SK-N-SH treated with all-trans-retinoic acid at 6 μM for 48 hours (cell line): ENCODE measurements at places on chromosomes 11 and 22.

GRCh38 chr11:78000193-78000592 lies 5.7 kb upstream of the INTS4 start:
- peak; percentile 97 for ATAC-seq

DNA sequence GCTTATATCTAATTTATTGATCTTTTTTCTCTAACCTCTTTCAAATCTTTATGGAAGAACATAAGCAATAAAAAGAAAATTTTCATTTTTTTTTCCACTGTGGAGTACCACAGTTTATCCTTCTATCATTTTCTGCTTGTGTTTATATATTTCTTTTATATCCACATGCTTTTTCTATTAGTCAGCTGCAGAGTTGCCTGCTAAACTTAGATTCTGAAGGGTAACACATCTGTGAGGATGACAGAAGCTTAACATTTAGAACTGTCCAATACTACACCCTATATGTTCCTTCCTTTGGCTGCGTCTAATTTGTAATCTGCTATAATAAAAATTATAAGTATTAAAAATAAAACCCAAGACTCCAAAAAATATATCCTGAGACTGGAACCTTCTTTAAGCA lies 20.8 kb downstream of the CCDC90B start:
- ATAC-seq = no peak

GRCh38 chr11:61575886-61576861 lies 4.7 kb downstream of the SYT7 start:
- ATAC-seq = no peak

DNA sequence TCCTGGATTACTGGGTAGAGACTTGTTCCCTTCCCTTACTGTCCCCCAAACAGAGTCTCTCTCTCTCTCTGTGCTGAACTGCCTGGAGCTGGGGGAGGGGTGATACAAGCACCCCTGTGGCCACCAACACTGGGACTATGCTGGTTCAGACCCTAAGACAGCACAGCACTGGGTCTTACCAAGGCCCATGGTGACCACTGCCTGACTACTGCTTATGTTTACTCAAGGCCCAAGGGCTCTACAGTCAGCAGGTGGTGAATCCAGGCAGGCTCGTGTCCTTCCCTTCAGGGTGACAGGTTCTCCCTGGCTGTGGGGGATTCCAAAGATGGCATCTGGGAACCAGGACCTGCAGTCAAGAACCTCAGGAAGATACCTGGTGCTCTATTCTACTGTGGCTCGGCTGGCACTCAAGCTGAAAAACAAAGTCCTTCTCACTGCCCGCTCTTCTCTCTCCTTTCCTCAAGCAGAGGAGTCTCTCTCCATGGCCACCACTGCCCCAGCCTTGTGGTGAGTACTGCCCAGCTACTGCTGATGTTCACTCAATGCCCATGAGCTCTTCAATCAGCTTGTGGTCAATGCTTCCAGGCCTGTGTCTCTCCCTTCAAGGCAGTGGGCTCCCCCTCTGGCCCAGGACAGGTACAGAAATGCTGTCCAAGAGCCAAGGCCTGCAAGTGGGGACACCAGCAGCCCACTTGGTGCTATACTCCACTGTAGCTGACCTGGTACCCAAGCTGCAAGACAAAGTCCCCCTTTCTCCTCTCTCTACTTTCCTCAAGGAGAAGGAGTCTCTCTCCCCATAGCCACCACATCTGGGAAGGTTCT lies 41.8 kb upstream of the SHANK2 start:
- no peak for ATAC-seq
